SK-N-MC (cell line): ENCODE measurements at places on chromosomes 3 and 15.
A peak's percentile ranks its signal among the peaks of the same experiment; 100 is the strongest.

- peak; percentile 50 for DNase-seq
Measured at GRCh38 chr3:160686955-160687535, 10.1 kb downstream of the ARL14 start.

DNA sequence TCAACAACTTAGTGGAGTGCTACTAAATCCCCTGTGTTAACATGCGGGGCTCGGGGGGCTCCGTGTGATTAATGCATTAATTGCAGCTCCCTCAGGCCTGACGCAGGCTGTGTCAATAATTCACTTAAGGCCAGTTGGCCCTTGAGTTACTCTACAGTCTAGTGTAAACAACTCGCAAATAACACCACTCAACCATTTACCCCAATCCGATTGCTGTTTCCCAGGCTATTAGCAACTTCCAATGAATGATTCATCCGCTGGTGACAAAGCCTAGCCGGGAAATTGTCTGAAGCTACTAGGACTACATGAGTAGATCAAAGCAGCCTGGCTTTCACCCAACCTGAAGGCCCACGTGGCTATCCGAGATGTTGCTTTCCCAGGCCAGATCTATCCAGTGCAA, 121.3 kb upstream of the SOX14 start:
- no peak for DNase-seq

DNA sequence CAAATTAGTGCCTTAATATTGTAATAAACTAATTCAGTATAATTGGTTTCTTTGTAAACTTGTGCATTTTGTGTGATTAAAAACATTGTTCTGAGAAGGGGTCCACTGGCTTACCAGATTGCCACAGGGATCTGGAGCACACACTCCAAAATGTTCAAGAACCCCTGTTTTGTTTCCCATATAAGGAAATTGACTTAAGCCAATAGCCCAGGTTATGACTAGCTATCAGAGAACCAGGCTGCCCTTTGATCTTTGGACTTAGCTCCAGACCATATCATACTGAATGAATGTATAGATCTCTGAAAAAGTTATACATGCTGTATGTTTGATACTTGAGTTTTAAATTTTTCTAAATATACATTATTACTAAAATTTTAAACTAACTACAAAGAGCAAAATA, 91.7 kb downstream of the NPTN start:
- no peak for DNase-seq

DNA sequence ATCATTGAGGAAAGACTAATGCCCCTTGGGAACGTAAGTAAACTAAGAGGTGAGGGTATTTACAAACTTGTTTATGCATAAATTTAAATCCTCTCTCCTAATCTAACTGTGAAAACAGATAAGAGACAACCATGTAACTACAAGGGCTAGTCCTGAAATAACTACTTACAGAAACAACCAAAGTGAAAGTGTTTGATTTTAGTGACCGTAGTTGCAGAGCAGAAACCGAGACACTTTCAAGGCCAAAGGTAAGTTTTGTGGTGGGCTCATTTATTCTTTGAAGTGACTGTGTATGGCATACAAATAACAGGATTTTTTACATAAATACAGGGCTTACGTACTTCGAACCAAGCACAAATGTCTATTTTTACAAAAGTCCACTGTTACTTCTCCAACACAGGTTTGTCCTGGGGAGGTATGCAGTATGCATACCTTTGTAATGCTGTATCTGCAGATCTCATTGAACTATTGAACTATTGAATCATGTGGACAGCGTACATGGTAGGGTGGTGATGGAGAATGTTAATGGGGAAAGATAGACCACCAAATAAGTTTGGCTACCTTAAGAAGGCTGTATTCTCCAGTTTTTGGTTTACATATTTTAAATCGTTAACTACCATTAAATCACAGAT, 99.6 kb upstream of the RBMS3 start:
- DNase-seq = no peak

DNA sequence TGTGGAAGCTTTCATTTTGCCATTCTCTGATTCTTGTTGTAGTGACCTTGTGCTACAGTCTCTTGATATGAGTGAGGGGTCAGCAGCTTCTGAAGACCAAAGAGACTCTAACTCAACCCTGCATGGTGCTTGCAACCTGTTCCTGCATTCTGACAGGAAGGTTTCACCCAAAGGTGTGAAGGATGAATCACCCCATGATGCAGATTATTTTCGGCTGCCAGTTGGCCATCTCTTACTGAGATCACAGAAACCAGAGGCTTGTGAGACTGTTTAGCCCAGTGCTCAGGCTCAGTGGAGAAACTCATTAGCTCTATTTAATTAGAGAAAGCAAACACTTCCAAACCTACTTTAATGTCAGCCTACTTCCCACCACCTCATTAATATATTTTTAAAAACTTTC, 29.2 kb upstream of the TPRG1 start:
- no peak for DNase-seq

DNA sequence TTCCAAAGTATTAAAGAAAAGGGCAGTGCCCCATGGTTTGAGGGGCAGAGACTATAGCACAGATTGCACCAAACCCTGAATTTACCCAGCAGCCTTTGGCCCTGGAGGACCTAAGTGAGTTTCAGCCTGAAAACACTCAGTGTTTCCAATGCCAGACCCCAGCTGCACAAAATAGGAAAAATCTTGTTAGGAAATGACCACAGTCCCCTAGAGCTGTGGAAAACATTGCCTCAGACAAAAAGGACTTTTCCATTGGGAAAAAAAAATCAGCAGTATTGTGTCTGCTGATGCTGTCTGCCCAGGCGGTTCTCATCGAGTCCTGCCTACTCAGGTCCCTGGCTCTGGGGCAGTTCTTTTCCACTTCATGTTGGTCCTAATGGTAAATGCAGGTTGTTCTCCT, 121.7 kb upstream of the DLG1 start:
- no peak for DNase-seq

DNA sequence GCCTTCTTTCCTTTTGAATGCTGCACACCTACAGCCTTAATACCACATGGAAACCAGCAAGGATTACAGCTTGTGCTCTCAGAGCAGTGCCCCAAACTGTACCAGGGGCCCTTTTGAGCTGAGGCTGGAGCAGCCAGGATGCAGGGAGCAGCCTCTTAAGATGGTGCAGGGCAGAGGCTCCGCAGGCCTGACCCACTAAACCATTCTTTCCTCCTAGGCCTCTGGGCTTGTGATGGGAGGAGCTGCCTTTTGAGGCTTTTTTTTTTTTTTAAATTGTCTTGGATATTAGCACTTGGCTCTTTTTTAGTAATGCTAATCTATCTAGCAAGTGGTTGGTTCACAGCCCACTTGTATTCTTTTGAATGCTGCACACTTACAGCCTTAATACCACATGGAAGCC, 37.7 kb downstream of the PFN2 start:
- DNase-seq = no peak

DNA sequence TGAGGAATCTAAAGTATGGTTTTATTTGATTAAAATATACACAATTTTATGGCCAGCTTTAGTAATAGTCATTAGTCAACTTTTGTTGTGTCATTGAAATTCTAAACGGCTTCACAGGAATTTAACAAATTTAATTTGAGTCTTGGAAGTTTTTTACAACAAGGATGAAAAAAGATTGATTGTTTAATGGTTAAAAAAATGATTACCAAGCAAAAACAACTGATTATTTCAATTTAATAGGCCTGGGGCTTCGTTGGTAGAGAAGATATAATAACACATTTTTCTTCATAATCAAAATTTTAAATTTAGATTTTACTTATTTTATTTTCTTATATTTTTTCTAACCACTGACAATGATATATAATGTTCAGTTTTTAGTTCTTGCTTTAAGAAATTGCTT, 4.4 kb downstream of the MME start:
- no peak for DNase-seq

- no peak for DNase-seq
Measured at GRCh38 chr3:108234387-108234957, 12.2 kb upstream of the IFT57 start.

GRCh38 chr15:65069179-65069578, 1.4 kb upstream of the RASL12 start:
- no peak for DNase-seq

DNA sequence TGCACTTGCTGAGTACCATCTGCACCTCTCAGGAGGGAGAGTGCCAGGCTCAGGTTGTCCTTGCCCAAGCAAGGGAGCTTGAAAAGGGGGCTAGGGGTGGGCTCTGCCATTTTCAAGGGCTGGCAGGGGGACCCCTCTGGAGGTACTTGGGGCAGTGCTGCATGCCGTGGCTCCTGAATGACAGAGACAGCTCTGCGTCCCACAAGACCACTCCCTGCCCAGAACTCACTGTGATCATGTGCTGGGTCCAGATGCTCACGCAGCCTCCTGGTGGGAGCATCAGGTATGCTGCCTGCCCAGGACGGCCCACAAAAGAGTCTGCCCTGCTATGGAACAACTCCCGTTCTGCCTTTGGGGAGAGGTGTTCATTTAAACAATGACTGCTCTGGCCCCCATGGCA, 165.2 kb downstream of the GOLGA6L4 start:
- no peak for DNase-seq

DNA sequence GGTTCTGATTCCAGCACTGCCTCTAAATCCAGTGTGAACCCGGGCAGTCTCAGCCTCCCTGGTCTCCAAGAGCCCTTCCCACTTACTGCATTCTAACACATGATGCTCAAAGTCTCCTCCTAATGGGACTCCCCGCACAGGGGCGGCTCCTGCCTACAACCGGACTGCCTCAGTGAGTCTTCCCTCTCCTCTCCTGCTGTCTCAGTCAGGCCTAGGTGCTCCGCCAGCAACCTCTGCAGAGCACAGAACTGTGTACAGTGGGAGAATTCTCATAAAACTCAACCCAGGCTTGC, 28.9 kb downstream of the TBC1D2B start:
- no peak for DNase-seq

GRCh38 chr3:178827285-178827856, 244.2 kb downstream of the ZMAT3 start:
- DNase-seq = no peak

- no peak for DNase-seq
Measured at GRCh38 chr3:156014489-156014888, 105.9 kb upstream of the KCNAB1 start.

- DNase-seq = no peak
Measured at GRCh38 chr15:89826671-89827655, 12.3 kb upstream of the ANPEP start.

DNA sequence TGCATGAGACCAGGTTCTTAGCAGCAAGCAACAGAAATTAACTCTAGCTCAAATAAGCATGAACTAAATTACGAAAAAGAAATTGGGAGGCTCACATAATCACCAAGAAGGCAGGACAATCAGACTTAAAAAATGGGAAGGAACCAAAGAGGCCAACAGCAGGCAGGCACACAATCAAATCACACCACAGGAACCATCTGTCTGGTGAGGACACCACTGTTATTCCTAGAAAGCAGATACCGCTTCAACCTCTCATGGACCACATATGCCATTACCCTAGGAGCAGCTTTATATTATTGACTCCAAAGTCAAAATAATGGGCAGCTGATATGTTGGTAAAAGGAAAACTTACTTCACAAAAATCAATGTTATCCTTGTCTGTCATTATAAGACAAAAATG, 51.6 kb downstream of the SUCLG2 start:
- DNase-seq = no peak

- peak; percentile 84 for DNase-seq
Measured at GRCh38 chr3:170869645-170870593, at the start of gene RPL22L1. TSS of gene RPL22L1 (minus strand) at chr3:170870195. CDS start at chr3:170870167, 28 bp downstream.

DNA sequence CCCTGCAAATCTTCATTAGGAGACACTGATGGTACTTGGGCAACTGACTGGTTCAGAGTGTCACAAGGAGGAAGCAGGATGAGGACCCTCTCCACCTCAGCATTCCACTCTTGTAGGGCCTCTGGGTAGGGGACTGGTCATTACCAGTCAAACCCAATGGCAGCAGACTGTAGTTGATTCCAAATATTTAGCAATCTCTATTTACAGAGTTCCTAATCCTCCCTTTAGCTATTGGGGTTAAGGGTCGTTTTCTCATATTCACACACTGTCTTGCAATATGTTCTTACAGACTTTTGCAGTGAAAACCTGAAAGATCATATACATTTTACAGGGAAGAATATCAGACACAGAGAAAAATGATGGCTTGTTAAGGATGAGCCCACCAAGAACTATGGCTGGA, 397.7 kb downstream of the GAP43 start:
- DNase-seq = no peak

GRCh38 chr15:76197703-76198455, 113.4 kb downstream of the ETFA start:
- no peak for DNase-seq

- DNase-seq = no peak
Measured at GRCh38 chr15:68801572-68802148, 19.0 kb downstream of the ANP32A start.

- DNase-seq = no peak
Measured at GRCh38 chr3:197298945-197299854, 788 bp upstream of the DLG1 start.

DNA sequence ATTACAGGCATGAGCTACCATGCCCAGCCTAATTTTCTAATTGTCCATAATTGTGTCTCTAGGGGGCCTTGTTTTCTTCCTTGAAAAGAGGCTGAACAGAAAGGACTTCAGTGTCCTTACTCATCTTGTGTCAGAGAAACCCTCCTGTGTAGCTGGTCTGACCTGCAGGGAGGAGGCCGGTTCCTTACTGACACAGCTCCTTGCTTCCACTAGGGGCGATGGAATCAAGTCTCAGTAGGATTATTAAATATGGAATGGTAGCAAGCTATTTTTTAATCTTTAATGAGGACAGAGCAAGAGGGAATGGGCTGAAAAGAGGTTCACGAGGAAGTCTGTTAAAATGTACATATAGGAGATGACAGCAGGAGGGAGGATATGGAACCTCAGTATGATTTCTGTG, 8.6 kb downstream of the LPCAT4 start:
- DNase-seq = no peak

GRCh38 chr3:66473692-66474091, 27.1 kb downstream of the LRIG1 start:
- no peak for DNase-seq

- DNase-seq = no peak
Measured at GRCh38 chr3:44074181-44074580, 167.5 kb upstream of the TOPAZ1 start.

DNA sequence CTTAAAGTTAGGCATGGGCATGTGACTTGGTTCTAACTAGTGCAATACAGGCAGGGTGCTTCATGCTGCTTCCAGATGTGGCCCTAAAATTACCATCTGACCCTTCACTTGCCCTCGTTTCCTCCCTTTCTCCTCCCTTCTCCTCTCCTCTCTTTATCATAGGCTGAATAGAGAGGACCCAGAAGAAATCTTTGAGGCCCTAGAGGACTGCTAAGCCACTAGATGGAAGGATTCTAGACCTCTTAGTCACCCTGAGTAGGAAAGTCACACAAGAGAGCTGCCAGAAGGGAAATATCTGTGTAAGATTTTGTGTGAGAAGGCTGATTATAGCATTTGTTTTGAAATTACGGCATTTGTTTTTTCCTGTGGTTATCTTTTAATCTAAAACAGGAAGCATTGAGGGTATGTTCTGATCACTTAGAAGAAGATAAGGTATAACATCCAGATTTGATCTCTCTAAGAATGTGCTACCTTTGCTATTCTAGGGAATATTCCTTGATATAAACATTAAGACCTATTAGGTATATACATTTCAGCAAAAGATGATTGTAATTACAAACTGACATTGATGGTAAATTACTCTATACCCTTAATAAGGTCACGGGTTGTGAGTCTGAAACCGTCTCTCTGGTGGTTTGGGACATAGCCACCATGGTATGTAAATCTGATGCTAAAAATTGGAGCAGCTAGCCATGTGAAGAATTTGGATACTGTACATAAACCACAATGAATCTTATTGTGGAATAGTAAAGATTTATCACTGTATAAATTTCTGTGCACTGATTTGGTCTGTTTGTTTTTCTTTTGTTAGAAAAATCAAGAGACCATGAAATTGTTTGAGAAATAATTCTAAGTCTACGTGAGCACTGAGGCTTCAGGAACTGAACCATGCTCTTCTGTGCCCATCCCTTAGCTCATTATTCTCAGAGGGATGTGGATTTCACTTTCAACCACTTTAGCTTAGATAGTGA, 84.1 kb downstream of the TP63 start:
- DNase-seq = no peak
